MCF 10A (cell line): ENCODE measurements at places on chromosomes 1 and 21. TPM values are rescaled to one million over a fixed set of nuclear protein-coding genes. Genes with fewer than 3 reads are reported as not detected.
A peak's percentile ranks its signal among the peaks of the same experiment; 100 is the strongest.

DNA sequence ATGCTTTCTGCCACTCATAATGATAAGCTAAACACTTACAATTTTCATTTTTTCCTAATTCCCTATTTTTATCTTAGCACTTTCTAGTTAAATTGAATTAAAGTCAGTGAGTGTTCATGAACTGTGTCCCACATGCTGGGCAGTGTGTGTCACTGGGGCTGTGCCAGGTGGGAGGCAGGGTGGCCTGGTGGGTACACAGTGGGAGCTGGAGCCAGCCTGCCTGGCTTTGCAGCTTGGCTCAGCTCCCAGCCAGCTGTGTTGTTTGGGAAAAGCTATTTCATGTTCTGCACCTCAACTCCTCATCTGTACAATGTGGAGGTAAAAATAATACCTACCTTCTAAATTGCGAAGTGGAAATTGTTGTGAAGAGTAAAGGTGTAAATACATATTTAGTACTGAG lies 238.4 kb downstream of the PLA2G4A start:
- H3K4me1 ChIP-seq = no peaks in the 10 kb centered on the region
- H3K27ac ChIP-seq = no peak overlapping the region
- DNase-seq = peak; percentile 14
- H3K4me3 ChIP-seq = no peak overlapping the region
- no peaks in the 10 kb centered on the region for H3K27me3 ChIP-seq

DYNLT4 gene
- not detected in 2 replicates for total RNA-seq

GRCh38 chr1:42145764-42146625 lies 7.2 kb upstream of the GUCA2B start:
- H3K4me3 ChIP-seq = no peak overlapping the region
- no peak overlapping the region for H3K27ac ChIP-seq
- H3K27me3 ChIP-seq = peaks cover 26% of the 10 kb centered on the region
- no peak for DNase-seq

GRCh38 chr1:239276051-239276450 lies 110.3 kb upstream of the CHRM3 start:
- no peak overlapping the region for H3K27ac ChIP-seq
- H3K27me3 ChIP-seq = no peaks in the 10 kb centered on the region
- no peaks in the 10 kb centered on the region for H3K4me1 ChIP-seq
- no peaks in the 10 kb centered on the region for H3K36me3 ChIP-seq
- no peak for DNase-seq
- H3K4me3 ChIP-seq = no peak overlapping the region

E2F2 gene
- total RNA-seq = 0.32 and 0.89 TPM in 2 replicates

GRCh38 chr21:31888936-31889371 lies 16.1 kb downstream of the HUNK start:
- peaks cover 5% of the 10 kb centered on the region for H3K4me1 ChIP-seq
- no peak overlapping the region for H3K27ac ChIP-seq
- peak; percentile 20 for DNase-seq
- no peaks in the 10 kb centered on the region for H3K36me3 ChIP-seq
- no peaks in the 10 kb centered on the region for H3K27me3 ChIP-seq

- H3K27ac ChIP-seq = no peak overlapping the region
- H3K36me3 ChIP-seq = no peaks in the 10 kb centered on the region
- no peak for DNase-seq
- no peaks in the 10 kb centered on the region for H3K4me1 ChIP-seq
- H3K4me3 ChIP-seq = no peak overlapping the region
Measured at GRCh38 chr1:6080469-6080868, 34.8 kb downstream of the KCNAB2 start.

- no peak overlapping the region for H3K27ac ChIP-seq
- peaks cover 9% of the 10 kb centered on the region for H3K4me1 ChIP-seq
- no peak for DNase-seq
- H3K36me3 ChIP-seq = no peaks in the 10 kb centered on the region
- H3K27me3 ChIP-seq = no peaks in the 10 kb centered on the region
- no peak overlapping the region for H3K4me3 ChIP-seq
Measured at GRCh38 chr1:173418107-173418985, 58.8 kb upstream of the PRDX6 start.

- no peak for DNase-seq
- peaks cover 3% of the 10 kb centered on the region for H3K4me1 ChIP-seq
- H3K36me3 ChIP-seq = peaks cover 8% of the 10 kb centered on the region
- H3K27me3 ChIP-seq = no peaks in the 10 kb centered on the region
Measured at GRCh38 chr1:25813071-25813733, 6.6 kb upstream of the MTFR1L start.

- H3K4me1 ChIP-seq = peaks cover 11% of the 10 kb centered on the region
- no peaks in the 10 kb centered on the region for H3K36me3 ChIP-seq
- H3K27me3 ChIP-seq = no peaks in the 10 kb centered on the region
- peak; percentile 4 for DNase-seq
- H3K4me3 ChIP-seq = no peak overlapping the region
Measured at GRCh38 chr21:37982496-37983318, 66.5 kb upstream of the KCNJ6 start.

DNA sequence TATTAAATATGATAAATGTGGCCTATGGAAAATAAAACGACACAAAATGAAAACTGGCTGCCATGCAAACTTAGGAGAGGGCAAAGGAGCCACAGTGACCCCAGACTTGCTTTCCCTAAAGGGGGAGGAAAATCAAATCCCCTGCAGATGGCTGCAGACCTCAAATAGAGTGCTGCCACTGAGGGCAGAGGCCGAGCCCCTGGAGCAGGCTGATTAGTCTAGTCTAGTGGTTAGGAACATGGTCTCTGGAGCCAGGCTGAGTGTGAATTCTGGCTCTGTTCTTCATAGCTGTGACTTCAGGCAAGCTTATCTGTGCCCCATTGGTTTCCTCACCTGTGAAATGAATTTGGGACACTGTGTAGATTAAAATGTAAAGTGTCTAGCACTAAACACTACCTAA lies 60.8 kb downstream of the ITPKB start:
- H3K4me3 ChIP-seq = no peak overlapping the region
- peaks cover 30% of the 10 kb centered on the region for H3K4me1 ChIP-seq
- H3K27ac ChIP-seq = no peak overlapping the region
- no peaks in the 10 kb centered on the region for H3K27me3 ChIP-seq

DNA sequence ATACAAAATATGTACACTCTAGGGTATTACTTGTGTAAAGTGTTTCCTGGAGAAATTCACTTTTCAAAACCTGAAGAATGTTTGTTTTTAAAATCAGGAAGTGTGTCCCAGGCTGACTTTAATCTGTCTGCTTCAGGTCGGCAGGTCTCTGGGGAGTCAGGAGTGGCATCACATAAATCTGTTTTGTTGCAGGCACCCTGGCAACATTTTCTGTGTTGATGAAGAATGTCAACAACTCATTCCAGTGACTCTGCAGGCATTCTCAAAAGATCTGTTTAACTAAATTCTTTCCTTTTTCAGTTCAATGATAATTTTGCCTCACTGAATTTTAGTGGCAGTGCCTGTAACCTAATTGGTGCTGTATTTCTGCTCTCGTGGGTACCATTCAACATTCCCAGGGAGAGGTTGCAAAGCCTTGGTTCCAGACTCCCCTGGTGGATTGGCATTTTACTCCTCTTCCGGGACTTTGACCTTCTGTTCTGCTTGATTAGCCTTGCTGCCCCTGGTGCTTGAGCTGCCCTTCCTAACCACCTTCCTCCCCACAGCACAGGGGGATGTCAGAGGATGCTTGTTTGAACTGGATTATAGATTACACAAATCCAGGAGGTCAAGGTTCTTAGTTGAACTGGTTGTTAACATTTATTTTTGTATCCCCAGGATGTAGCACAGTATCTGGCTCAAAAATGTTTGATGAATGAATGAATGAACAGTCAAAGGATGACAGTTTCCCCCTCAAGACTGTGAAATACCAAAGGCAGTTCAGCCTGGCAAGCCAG lies 55.4 kb upstream of the LPGAT1 start:
- H3K4me3 ChIP-seq = no peak overlapping the region
- DNase-seq = no peak
- no peaks in the 10 kb centered on the region for H3K27me3 ChIP-seq
- H3K4me1 ChIP-seq = peaks cover 16% of the 10 kb centered on the region

- peaks cover 6% of the 10 kb centered on the region for H3K36me3 ChIP-seq
- no peak overlapping the region for H3K27ac ChIP-seq
- DNase-seq = no peak
- peaks cover 60% of the 10 kb centered on the region for H3K27me3 ChIP-seq
Measured at GRCh38 chr21:46613391-46613790, 8.5 kb upstream of the S100B start.

- no peaks in the 10 kb centered on the region for H3K27me3 ChIP-seq
- DNase-seq = no peak
- no peaks in the 10 kb centered on the region for H3K4me1 ChIP-seq
- H3K36me3 ChIP-seq = no peaks in the 10 kb centered on the region
Measured at GRCh38 chr1:222090103-222090502, 348.2 kb upstream of the DUSP10 start.

DNA sequence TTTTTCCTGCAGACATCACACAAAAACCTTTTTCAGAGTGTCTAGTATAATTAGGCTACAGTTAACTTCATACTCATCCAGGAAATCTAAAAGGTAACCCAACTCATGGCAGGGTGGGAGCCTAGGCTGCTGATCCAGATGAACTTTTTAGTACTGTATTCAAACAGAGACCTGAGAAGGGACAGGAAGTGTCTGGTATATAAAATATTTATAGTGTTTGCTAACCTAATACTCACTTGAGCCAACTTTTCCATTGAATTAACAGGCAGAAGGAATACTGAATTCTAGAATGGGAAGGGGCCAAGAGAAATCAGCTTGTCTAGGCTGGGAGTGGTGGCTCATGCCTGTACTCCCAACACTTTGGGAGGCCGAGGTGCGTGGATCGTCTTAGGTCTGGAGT lies 22.2 kb upstream of the NKAIN1 start:
- H3K27ac ChIP-seq = no peak overlapping the region
- H3K4me1 ChIP-seq = no peaks in the 10 kb centered on the region
- no peak overlapping the region for H3K4me3 ChIP-seq
- no peak for DNase-seq

DNA sequence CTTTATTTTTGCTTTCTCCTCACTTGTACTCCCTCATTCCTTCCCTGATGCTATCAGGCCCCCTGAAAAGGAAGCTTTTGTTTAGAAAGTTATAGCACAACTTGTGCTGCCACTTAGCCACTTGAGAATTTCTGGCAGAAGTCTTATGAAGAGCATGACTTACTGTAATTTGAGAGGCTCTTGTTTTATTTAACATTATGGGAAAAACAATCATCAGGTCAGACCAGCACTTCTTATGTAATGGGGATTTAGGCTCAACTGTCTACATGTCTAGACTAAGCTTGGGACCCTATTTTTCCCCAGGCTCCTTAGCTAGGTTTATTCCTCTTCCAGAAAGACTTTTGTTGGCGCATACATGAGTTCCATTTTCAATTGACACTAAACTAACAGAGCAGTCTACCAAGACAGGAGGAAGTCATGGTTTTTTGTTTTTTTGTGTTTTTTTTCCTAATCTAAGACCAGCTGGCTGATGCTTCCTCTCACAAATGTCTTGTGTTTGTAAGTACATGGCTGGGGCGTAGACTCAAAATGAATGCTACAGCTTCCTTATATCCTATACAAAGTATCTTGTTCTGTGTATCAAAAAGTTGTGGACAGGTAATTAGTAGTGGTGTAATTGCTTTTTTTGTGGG lies 31.5 kb downstream of the TNFSF4 start:
- peak; percentile 11 for DNase-seq
- no peaks in the 10 kb centered on the region for H3K36me3 ChIP-seq
- no peaks in the 10 kb centered on the region for H3K4me1 ChIP-seq
- H3K27ac ChIP-seq = peak overlapping the region; percentile 11
- H3K4me3 ChIP-seq = no peak overlapping the region

KRTAP20-1 gene
- not detected in 2 replicates for total RNA-seq

DNA sequence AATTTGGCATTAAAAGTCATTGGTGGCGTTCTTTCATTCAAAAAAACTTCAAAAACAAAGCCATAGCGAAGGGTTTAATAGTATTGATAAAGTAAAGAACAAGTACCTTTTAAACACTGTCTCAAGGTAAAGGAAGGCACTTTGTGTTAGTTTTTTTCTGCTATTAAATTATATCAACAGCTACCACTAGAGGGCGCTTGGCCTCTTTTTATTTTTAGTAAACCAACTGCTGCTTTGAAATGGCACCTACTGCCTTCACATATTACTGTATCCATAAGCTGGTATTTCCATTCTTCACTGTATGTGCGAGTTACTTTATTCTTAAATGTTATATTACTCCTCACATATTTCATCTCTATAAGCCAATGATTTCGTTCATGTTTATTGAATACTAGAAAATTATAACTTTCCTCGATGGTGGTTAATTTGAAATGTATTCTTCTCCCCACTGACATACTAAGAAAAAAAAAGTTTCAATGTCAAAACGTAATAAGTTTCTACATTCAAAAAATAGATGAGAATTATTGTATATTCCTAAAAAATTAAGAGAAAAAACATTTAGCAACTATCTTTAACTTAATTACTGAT lies 125.7 kb upstream of the CXADR start:
- H3K27ac ChIP-seq = no peak overlapping the region
- peak; percentile 77 for DNase-seq
- H3K4me1 ChIP-seq = no peaks in the 10 kb centered on the region
- no peaks in the 10 kb centered on the region for H3K27me3 ChIP-seq

- no peak overlapping the region for H3K27ac ChIP-seq
- no peaks in the 10 kb centered on the region for H3K27me3 ChIP-seq
Measured at GRCh38 chr1:200231787-200232231, 178.0 kb downstream of the ZNF281 start.

PRELP gene
- not detected in 2 replicates for total RNA-seq

DNA sequence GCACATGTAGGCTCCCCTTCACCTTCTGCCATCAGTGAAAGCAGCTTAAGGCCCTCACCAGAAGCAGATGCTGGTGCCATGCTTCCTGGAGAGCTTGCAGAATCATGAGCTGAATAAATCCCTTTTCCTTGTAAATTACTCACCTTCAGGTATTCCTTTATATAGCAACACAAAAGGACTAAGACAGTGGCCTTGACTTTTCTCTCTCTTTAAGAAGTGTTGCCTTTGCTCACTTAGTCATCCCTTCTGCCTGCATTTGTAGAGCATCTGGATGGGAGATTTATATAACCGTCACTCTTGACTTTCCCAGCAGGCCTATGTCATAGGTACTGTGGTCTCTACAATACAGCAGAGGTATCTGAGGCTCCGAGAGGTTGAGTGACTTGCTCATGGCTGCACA lies 3.7 kb downstream of the PCSK9 start:
- no peaks in the 10 kb centered on the region for H3K4me1 ChIP-seq
- no peak for DNase-seq
- no peak overlapping the region for H3K4me3 ChIP-seq

DNA sequence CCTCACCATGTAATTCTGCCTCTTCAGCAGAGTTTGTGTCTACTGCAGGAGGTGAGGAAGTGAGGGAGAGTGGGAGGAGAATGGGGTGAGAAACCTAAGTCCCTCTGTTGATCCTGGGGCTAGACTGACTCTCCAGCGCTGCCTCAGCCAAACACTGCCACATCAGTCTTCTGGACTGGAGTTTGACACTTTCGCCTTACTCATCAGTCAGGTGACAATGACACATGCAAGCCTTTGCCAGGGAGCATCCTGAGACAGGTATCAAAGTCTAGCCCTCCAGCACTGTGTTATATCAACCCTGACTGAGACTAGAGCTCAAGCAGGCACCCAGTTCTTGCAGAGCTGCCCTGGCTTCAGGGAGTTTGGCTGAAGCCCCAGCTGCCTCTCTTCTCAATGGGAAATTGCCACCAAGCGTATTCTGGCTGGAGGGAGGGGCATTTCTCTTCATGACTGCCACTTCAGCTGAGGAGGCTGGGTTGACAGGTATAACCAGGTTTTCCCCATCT lies 33.3 kb upstream of the SUCO start:
- no peaks in the 10 kb centered on the region for H3K27me3 ChIP-seq
- no peaks in the 10 kb centered on the region for H3K36me3 ChIP-seq
- H3K27ac ChIP-seq = no peak overlapping the region
- DNase-seq = peak; percentile 51
- peaks cover 12% of the 10 kb centered on the region for H3K4me1 ChIP-seq

- no peak overlapping the region for H3K4me3 ChIP-seq
- no peaks in the 10 kb centered on the region for H3K27me3 ChIP-seq
- DNase-seq = peak; percentile 79
- peaks cover 5% of the 10 kb centered on the region for H3K4me1 ChIP-seq
- H3K36me3 ChIP-seq = peaks cover 7% of the 10 kb centered on the region
Measured at GRCh38 chr1:172431721-172432192, 11.3 kb downstream of the C1orf105 start.

HEYL gene
- total RNA-seq = not detected in 2 replicates
